NCI-H526 (cell line): ENCODE measurements at places on chromosomes 7 and 10.
A peak's percentile ranks its signal among the peaks of the same experiment; 100 is the strongest.

- no peak for DNase-seq
Observed at GRCh38 chr10:72171175-72171630, 44.6 kb upstream of the ANAPC16 start.

GRCh38 chr10:89458291-89458690, 43.9 kb downstream of the IFIT5 start:
- no peak for DNase-seq

- no peak for DNase-seq
Observed at GRCh38 chr7:85230623-85231022, 43.8 kb upstream of the SEMA3D start.

GRCh38 chr7:70154521-70155180, 556.4 kb downstream of the AUTS2 start:
- no peak for DNase-seq

GRCh38 chr7:41164440-41164839, 538.5 kb downstream of the INHBA start:
- no peak for DNase-seq

- no peak for DNase-seq
Observed at GRCh38 chr7:27111042-27111750, 8.7 kb upstream of the HOXA2 start.

DNA sequence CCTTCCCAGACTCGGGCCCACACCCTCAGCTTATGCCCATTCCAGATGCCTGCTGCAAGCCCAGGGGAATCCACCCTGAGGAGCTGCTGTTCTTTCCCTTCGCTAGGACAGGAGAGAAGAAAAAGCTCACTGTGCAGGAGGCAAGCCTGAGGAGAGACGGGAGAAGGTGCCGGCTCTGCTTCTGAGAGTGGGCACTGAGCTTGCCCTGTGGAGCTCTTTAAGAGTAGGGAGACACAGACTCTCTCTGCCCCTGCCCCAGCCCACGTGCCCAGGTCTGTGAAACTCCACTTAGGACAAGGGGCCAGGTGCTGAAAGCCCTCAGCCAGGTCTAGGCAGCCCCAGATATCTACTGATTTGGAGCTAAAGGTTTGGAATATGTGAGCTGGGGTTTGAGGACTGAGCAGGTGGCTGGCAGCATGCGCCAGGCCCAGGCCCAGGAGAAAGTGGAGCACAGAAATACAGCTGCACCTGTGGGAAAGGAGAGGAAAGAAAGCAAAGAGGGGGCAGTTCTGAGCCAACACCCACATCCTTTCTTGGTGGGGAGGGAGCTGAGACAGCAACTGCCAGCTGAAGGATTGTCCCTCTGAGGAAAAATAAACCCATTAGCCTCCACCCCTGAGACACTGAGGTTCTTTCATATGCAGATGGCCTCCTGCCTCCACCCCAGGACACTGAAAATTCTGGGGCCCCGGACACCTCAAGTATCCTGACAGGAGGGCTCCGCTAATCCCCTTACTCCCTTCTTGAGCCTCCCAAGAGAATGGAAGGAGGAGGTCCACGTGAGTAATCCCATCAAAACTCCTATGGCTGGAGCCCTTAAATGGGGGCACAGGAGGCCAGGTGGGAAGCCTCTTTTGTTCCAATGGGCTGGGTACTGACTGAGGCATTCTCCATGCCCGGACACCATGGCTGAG, 7.3 kb downstream of the POLL start:
- no peak for DNase-seq

DNA sequence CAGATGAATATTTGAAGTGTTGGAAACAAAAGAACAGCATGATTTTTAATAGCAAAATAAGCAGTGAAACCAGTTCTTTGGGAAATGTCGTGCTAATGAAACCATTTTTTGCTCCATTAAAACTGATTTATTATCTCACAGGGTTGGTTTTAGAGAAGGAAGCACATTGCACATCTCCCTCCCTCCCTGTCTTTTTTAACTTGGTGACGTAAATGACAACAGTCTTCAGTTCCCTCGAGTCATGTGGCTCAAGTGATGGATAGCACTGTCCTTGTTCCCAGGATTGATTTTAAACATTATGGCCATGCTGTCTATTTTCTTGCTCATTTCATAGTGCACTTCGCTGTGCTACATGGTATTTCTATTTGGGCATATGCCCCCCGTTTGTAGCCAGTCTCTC, 105.9 kb downstream of the DOCK1 start:
- DNase-seq = no peak

GRCh38 chr7:40133561-40134427, 628 bp downstream of the MPLKIP start:
- no peak for DNase-seq

GRCh38 chr7:496528-497295, 22.9 kb downstream of the PDGFA start:
- no peak for DNase-seq

DNA sequence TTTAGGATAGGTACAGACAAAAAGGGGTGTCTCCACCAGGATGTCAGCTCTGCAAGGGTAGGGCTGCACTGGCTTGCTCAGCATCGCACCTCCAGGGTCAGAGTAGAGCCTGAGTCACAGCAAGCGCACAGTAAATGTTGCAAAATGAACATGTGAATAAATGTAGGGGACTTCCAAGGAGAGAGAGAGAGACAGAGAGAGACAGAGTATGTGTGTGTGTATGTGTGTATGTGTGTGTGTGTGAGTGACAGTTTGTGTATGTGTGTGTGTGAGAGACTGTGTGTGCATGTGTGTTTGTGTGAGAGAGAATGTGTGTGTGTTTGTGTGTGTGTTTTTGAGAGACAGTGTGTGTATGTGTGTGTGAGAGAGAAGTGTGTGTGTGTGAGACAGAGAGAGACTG, 163.3 kb downstream of the RPS24 start:
- DNase-seq = no peak

DNA sequence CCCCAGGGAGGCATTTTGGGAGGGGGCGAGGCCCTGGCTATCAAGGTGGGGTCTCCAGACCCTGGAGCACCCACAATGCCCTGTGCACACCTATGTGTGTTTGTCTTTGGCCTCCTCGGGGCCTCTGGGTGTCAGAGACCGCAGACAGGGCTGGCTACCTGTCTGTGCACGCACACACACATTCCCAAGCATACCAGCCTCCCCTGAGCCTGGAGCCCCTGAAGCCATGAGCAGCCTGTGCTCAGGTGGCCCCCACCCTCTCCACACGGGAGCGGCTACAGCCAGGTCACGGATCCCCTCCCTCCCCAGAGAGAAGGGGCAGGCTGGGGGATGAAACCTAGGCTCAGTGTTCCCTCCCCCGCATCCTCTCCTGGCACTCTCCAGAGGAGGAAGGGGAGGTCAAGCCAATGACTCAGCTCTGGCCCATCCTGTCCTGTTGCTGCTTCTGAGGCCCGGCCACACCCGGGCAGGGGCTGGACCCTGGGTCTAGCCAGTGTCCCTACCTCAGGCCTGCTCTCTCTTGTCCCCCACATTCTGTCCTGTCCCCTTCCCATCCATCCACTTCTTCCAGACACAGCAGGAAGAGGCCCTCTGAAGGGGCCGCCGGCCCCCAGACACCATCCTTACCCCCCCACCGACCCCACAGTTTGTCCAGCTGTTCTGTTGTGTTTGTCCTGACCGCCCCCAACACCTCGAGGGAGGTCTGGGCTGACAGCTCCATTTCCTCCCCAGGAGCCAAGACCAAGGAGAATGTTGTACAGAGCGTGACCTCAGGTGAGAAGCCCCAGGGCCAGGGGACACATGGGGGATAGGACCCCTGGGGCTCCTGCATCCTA, 720 bp downstream of the SNCG start:
- no peak for DNase-seq

- DNase-seq = no peak
Observed at GRCh38 chr10:132468216-132468615, 69.4 kb upstream of the INPP5A start.

- DNase-seq = no peak
Observed at GRCh38 chr10:27779462-27780015, 33.9 kb upstream of the MKX start.

GRCh38 chr7:28921822-28922221, 36.3 kb downstream of the TRIL start:
- peak; percentile 78 for DNase-seq

GRCh38 chr10:20686015-20686635, 211.0 kb downstream of the NEBL start:
- no peak for DNase-seq

DNA sequence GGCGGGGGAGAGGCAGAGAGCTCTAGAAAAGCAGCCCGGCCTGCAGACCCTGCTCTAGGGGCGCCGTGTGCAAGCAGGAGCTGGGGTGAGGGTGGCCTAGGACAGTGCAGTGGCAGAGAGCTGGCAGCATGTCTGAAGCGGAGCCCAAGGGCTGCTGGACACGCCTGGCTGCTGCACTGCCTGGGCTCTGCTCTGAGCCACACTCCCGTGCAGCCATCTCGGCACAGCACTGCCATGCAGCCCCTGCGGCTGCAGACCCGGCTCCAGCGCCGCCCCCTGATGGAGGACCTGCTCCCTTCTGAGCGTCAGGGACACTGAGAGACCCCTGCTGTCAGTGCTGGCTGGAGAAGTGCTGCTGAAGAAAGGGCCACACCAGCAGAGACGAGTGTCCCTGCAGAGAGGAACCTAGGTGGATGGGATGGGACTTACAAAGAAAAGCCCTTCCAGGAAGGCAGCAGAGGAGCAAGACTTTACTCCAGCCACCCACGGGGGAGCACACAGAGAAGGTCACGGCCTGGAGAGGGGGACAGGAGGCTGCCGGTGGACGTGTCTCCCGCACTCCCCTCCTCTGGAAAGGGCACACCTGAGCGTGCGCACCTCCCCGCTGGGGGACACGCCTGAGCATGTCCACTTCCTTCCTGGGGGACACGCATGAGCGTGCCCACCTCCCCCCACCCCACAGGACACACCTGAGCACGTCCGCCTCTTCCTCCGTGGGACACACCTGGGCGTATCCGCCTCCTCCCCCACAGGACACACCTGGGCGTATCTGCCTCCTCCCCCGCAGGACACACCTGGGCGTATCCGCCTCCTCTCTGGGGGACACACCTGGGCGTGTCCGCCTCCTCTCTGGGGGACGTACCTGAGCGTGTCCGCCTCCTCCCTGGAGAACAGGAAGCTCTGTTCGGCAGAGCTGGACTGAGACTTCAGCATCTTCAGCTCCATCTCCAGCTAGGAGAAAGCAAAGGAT, 252.9 kb downstream of the MAD1L1 start:
- DNase-seq = no peak

DNA sequence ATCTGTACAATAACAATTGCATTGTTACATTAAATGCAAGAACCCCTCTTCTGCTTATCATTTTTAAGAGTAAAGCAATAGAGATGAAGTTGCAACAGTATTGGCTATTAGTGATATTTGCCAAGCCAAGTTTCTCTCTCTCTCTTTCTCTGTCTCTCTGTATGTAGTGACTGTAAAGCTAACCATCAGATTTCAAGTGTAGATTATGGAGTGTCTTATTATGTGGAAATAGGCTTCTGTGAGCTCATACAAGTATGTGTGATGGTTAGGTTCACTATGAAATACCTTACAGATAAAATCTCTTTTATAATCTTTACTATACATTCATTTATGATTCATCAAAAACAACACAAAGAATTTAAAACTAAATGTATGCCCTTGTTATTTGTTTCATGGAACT, 28.6 kb upstream of the NRP1 start:
- DNase-seq = no peak

- DNase-seq = no peak
Observed at GRCh38 chr10:99693933-99694583, 34.7 kb downstream of the ENTPD7 start.

DNA sequence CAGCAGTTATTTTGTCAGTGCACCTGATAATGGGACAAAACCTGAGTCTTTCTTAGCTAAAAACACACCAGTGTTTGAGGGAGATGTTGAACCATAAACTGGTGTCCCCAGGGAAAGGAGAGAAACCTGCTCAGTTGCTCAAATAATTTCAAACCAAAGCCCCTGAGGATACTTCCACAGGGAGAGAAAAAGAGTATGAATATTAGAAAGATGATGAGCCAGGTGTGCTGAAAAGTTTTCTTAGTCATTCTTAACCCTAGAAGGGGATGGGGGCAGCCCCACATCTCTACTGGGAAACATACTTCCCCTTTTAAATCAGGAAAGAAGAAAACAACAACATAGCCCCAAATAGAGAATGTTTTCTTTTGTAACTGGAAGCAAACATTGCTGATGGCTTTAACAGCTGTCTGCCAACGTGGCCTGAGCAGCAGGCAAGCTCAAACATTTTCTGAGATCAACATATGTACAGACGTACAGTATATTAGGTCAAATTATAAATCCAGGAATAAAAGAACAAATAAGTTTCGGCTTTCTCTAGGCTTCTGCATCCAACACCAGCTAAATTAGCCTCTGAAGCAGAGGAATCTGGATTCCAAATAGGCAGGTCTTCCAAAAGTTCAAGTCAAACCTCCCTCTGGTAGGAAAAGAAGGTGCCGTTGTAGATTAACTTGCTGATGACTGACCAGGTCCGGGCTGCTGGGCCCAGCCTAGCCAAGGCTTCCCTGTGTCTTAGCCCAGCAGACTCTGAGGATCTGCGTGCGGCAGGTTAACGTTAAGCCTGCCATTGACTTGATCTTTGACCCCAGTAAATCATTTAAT, 30.5 kb upstream of the FBXW4 start:
- peak; percentile 3 for DNase-seq

GRCh38 chr10:119061926-119062325, 18.7 kb downstream of the EIF3A start:
- DNase-seq = no peak

DNA sequence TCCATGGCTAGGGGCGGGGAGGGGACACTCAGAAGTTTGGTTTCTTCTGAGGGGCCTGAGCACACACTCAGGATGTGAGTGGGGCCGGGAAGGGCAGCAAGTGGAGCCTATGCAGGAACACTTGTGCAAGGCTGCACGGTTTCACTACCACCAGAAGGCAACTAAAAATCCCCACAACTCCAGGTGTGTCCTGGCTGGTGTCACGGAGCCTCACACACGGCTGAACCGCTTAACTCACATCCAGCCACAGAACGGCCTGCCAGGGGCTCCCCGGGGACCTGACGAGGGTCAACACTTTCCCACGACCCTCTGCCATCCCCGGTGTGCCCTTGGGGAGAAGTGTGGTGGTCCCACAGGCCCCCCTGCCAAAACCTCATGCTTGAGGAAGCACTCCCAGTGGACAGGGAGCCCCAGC, 173.9 kb downstream of the ELFN1 start:
- no peak for DNase-seq

- DNase-seq = no peak
Observed at GRCh38 chr7:131564640-131565039, 8.2 kb upstream of the PODXL start.

- no peak for DNase-seq
Observed at GRCh38 chr10:60093317-60093716, 187.0 kb upstream of the CCDC6 start.

- peak; percentile 48 for DNase-seq
Observed at GRCh38 chr10:57338823-57339558, 928.7 kb downstream of the IPMK start.

- DNase-seq = no peak
Observed at GRCh38 chr7:13949445-13949844, 40.0 kb downstream of the ETV1 start.

GRCh38 chr10:121873236-121873635, 54.6 kb downstream of the ATE1 start:
- no peak for DNase-seq

- DNase-seq = no peak
Observed at GRCh38 chr10:110574420-110574819, 6.9 kb downstream of the SMC3 start.
